ENCODE measurements at places on chromosomes 16 and 17.

GRCh38 chr17:68600931-68601564 lies at the start of gene FAM20A:
TSS of gene FAM20A (minus strand) at chr17:68601367. CDS start at chr17:68600666, 701 bp downstream.
- DNase-seq: no peak

DNA sequence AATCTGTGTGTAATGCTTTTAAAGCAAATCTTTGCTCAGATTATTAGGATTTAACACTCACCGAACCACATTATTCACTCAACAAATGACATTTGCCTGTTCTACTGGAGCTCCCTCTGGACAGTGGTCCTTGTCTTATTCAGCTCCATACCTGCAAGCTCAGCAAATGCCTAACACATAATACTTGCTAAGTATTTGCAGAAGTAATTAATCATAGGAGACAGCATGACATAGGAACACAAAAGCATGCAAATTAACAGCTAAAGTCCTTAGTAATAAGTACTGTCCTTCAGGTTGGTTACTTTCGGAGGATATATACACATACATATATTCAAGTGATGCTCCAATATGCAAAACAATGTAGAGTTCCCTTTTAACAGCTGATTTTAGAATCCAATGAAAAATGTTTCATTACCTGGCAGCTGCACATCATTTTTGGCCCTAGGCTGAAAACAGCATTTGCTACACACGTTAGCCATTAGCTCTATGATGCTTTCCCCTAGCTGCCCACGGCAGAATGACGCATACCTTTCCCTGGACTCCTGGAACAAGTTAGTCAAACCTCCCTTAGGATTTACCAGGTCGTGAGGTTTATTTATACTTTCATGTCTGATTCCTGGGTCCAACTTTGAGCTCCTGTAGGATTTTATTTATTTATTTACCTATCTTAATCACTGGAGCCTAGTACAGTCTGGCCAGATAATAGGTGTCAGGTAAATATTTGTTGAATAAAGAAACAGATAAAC lies 8.6 kb downstream of the BRD7 start:
- no peak for DNase-seq

GRCh38 chr17:65489413-65490155 lies 71.9 kb downstream of the AXIN2 start:
- no peak for DNase-seq

DNA sequence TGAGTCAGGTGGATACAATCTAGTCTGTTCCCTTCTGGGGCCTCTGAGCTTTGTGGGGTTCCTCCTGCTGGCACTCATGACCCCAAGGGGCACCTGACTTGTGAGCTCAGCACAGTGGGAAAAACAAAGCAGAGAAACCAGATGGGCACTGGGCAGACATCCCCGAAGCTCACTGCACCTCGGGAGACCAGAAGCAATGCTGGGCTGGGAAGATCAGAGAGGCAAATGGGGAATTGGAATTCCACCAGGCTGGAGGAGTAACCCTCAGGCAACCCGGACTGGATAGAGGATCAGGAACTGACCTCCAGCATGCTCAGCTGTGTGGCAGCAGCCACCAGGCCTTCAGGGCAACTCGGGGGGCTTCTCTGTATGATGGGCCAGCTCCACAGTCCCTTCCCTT lies 50.3 kb downstream of the ABCC12 start:
- DNase-seq: no peak

DNA sequence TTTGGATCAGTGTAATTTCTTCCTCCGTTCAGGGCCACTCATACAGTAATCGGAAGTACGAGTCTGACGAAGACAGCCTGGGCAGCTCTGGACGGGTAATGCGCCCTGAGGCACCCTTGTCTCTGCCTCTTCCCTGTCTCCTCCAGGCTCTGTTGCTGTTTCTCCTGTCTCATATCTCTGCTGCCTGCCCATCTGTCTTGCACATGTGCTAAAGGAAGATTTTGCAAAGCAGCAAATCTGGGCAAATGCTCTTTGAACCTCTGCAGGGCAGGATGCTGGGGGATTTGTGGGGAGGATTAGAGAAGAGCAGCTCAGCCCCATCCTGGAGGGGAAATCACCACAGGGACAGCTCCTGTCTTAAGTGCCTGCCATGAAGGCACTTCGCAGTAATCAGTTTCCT lies 32.4 kb upstream of the POLR3E start:
- no peak for DNase-seq

DNA sequence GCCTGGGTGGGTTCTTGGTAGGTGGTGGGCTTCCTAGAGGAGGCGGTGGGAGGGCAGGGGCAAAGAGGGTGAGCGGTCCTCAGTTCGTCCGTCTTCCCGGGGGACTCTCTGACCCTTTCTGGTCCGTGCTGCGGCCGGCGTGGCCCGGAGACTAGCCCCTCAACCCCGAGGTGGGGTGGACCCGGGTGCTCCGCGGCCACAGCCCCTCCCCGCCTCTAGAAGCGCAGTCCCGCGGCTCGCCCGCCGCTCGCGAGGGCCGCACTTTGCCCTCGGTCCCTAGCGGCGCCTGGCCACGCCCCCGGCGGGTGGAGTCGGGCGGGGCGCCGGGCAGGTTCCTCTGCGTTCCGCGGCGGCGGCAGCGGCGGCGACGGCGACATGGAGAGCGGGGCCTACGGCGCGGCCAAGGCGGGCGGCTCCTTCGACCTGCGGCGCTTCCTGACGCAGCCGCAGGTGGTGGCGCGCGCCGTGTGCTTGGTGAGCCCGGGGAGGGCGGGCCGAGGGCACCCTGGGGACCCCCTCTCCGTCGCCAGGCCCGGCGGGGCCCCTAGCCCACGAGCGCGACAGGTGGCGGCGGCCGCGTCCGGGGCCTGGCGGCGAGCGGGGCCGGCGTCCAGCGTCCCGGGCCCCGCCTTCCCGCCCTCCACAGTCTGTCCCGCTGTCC lies at the start of gene SYNGR2:
SYNGR2 (plus strand) TSS at position 340 of the 661 bp plus-strand sequence; CDS start at position 376, 36 bp downstream.
- DNase-seq: peak; percentile 93

GRCh38 chr17:2363318-2363717 lies 26.0 kb downstream of the SGSM2 start:
- no peak for DNase-seq

- DNase-seq: no peak
Observed at GRCh38 chr16:49399594-49400364, 26.2 kb downstream of the C16orf78 start.

GRCh38 chr17:75514919-75515495 lies 330 bp downstream of the CASKIN2 start:
- DNase-seq: no peak

- peak; percentile 25 for DNase-seq
Observed at GRCh38 chr16:1538804-1539520, 5.5 kb downstream of the TMEM204 start.

DNA sequence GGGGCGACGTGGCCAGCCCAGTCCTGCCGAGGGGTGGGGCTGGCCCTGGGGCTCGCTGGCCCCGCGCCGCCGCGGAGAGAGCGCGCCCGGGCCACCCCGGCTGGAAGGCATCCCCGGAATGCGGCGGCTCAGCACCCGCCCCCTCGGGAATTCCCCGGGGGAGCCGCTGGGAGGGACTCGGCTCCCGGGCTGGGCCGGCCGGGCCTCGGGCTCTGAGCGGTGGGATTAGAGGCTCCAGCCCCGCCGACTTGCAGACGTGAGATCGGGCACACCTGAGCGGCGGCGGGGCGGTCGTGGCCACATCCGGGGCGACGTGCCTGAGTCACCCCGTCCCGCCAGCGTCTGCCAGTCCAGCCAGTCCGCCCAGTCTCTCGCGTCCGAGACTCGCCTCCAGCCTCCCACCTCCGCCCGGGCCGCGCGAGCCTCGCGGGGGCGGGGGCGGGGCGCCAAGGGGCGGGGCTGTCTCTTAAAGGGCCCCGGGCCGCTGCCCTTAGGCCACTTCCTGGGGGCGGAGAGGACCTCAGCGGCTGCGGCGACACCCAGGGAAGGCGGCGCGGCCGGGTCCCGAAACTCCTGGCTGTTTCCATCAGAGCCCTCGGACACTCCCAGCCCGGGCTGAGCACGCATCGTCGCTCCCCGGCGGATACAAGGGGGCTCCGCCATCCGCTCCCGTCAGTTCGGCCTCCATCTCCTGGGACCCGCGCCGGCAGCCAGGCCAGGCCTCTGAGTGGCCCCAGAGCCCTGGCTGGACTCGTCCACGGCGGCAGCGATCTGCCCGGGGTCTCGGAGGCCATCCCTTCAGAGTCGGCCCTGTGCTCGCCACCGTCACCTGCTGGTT lies at the start of gene KCTD11:
KCTD11 (plus strand) TSS at position 498 of the 838 bp plus-strand sequence.
- DNase-seq: peak; percentile 76

GRCh38 chr17:64777415-64778239 lies 115.5 kb upstream of the SMURF2 start:
- DNase-seq: no peak

DNA sequence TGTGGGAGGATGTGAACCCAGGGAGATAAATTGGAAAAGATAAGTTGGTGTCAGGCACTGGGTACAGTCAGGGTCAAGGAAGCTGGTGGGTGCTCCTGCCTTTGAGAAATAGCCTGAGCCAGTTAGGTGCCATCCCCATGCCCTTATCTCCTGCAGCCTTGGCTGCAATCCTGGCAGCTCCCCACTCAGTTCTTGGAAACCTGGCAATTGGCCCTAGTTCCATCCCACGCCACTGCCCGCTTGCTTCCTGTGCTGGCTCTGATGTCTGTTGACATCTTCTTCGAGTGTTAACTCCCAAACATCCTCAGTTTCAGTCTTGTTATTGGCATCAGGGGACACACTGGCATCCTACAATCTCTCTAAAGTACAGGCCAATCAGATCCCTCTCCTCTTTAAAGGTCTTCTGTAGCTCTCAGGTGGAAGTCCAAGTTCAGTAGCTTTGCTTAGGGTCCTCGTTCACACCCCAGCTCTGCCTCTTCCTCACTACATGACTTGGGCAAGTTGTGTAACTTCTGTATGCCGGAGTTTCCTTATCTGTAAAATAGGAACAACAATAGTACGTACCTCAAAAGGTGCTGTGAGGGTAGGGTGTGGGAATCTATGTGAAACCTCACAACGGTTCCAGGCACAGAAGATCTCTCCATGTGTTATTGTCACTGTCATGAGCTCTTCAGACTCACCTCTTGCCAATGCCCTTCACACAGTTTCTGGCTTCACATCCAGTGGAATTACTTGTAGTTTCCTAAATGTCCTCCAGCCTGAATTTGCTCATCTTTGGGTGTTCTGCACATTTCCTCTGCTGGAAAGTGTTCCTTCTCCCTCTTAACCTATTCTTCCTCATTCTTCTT lies 13.5 kb upstream of the PRKAR1A start:
- no peak for DNase-seq

GRCh38 chr17:80704381-80704819 lies 159.8 kb downstream of the RPTOR start:
- DNase-seq: no peak

- no peak for DNase-seq
Observed at GRCh38 chr17:6162216-6162615, 92.0 kb downstream of the WSCD1 start.

GRCh38 chr16:80041410-80041809 lies 440.9 kb upstream of the MAF start:
- DNase-seq: no peak

DNA sequence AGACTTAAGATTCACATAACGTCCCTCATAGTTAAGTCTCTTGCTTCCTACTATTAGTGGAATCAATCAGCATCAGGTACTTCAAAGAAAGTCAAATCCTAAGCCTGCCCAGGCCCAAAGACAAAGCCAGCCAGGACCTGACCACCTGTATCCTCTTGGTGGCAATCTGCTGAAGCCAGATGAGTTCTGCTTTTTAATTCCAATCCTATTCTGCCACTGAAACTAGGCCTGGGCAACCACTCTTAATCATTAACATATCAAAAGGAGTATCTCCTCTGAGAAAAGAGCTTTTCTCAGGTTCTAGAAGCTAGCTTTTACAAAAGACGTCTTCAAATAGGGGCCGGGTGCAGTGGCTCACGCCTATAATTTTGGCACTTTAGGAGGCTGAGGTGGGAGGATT lies 15.1 kb upstream of the GLG1 start:
- no peak for DNase-seq

- no peak for DNase-seq
Observed at GRCh38 chr16:27514806-27515205, 34.9 kb downstream of the GTF3C1 start.

DNA sequence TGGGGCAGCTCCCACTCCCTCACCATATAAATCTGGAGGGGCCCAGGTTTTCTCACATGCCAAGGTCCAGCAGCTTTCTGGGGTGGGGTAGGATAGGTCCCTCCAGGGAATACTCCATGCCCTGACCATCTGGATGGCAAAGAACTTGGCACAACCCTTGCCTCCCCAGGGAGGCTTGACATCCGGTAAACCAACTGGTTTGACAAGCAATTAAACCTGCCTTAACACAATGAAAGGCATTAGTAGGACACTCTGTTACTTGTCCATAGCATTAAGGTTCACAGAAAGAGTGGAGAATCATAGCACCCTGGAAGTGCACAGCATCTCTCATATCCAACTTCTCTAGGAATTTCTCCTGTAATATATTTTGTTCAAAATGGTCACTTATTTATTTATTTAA lies 63.9 kb upstream of the MAF start:
- DNase-seq: no peak

DNA sequence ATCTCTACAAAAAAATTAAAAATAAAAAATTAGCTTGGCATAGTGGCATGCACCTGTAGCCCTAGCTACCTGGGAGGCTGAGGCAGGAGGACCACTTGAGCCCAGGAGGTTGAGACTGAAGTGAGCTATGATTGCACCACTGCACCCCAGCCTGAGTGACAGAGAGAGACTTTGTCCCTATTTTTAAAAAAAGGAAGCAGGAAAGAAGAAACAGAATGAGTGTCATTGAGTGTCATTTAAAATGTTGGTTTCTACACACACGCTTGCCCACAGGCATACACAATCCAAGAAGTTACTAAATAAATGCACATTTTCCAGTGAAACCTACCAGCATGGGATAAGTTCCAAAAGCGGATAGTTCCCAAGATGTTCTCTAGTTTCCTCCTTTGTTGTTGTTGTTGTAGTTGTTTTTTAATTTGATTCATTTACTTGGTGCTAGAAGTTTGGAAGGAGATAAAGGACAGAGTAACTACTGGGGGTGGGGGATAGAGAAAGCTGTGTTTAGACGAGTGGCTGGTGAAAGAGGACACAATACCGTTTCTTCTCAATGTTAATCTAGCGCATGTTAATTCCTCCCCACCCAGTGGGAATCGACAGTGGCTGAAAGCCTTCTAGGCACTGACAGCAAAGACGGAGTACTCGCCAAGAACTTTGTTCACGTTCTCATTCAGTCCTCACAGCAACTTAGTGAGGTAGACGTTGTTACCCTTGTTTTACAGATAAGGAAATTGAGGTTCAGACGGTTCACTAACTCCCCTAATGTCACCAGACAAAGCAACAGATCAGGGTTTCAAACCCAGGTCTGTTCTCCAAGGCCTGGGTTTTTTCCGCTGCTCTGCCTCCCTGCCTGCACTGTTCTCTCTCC lies 17.3 kb downstream of the MRPS23 start:
- DNase-seq: no peak

GRCh38 chr17:914561-914960 lies 65.0 kb downstream of the NXN start:
- no peak for DNase-seq

DNA sequence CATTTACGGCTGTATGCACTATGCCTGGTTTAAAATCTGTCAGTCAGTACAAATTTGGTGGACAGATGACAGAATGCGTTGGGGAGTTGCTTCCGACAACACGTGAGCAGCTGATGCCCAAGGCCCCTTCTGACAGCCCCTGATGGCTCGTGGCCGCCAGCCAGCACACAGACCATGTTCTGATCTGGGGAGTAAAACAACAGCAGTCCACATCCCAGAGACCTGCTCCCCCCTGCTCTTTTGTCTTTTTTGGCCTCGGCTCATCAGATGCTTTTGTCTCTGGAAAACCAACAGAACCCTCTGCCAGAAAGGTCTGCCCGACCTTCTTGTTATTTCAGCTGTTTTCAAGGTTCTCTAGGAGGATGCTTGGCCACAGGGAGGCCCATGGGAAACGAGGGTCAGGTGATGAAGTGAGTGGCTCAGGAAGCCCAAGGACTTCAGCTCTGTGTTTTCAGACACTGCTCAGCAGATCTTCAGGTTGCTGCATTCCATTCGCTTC lies 10.8 kb downstream of the ARSG start:
- no peak for DNase-seq
